ENCODE measurements at places on chromosomes 12 and 14.
A peak's percentile ranks its signal among the peaks of the same experiment; 100 is the strongest.

DNA sequence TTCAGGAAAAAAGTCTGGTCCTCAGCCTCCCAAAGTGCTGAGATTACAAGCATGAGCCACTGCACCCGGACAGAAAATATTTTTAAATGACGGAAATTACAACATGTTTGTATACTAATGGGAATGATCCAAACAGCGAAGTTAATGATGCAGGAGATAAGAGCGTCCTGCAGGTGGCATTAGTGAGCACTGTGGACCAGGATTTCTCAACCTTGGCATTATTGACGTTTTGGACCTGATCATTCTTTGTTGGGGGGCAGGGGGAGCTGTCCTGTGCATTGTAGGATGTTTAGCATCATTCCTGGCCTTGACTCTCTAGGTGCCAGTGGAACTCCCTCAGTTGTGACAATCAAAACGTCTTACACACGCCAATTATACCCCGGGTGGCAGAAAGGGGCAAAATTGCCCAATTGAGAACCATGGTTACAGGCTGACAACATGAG lies 34.1 kb downstream of the SCFD1 start:
- DNase-seq = no peak

DNA sequence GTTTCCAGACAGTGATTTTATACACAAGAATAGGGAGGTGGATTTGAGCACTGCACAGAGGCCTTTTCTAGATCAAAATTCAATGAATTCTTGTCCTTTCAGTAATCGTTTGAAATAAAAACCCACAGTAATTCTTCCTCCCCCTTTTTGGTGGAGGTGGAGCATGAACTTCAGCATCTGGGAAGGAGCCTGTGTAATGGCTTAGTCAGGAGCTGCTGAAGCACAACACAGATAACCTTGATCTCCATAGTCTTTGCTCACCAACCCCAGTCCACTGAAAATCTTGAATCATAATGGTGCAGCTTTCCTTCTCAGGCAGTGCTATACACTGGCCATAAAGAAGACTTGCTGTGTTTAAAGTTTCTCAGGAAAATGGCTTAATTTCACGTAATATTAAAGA lies 6.4 kb upstream of the TBPL2 start:
- peak; percentile 22 for DNase-seq

GRCh38 chr12:130636370-130636769 lies 79.7 kb downstream of the RIMBP2 start:
- no peak for DNase-seq

DNA sequence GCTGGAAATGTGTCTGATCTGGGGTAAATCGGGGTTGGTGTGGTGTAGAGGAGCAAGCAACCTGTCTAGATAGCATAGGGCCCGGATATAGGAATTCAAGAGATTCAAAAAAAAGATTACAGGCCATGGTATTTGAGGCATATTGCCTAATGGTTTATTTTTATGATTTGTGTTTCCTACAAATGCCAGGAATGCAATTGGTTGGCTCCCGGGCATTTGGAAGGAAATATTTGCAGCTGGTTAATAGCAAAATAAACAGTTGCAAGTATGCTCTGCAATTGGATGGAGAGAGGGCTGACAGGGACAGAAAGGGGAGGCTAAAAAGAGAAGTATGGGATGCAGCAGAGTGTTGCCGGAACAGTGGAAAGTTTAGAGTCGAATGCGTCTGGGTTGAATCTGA lies 315.6 kb upstream of the ATP2B1 start:
- DNase-seq = no peak

- DNase-seq = no peak
Measured at GRCh38 chr12:96822641-96823040, 84.4 kb upstream of the NEDD1 start.

DNA sequence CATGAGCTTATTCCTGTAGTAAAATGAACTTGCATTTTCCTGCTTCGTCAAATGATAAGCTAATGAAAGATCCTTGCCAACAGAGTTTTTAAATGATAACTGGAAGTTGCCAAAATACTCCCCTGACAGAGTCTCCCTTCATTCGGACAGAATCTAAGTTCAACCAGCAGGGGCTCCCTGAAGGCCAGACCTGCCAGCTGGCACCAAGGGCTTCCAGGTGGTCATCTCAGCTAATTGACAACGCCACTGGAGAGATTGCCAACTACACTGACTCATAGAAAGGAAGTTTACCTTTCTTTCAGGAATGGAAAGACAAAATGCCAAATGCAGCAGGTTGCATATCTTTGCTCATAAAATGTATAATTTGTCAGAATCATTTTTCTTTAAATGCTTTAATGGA lies 462.8 kb downstream of the GXYLT1 start:
- no peak for DNase-seq

DNA sequence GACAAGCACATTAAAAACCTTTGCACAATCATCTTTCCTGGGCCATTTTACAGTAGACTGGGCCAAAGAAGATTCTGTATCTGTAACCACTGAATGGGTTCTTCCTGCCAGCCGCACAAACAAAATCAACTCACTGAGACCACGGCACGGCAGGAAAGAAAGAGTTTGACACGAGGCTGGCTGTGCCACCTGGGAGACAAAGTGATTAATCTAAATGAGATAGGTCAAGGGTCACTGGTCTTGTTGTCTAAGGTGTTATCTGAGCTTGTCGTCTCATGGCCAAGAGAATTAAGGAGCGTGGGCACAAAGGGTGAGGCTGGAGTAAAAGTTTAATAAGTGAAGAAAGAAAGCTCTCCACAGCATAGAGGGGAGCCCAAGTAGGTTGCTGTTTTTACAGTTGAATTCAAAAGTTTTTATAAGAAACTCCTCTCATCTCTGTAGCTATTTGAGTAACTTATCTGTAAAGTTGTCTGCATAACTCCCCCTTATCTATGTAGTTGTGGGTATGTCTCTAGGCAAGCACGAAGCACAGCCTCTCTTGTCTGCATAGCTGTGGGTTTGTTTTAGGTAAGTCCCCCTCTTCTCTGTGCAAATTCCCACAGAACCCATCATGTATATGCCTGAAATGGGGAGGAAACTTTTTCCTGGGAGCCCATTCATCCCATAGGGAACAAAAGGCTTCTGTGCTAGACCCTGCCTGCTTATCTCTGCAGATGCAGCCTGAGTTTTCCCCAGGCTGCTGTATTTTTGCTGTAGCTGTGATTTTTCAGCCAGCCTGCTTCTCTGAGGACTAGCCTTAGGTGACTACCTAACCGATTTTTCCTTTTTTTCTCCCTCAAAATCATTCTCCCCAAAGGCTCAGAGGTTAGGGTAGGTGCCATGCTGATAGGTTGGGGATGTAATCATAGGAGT lies 1314.6 kb upstream of the TMEM132C start:
- DNase-seq = no peak

GRCh38 chr12:102948941-102949352 lies 8.5 kb upstream of the ASCL1 start:
- DNase-seq = no peak

- DNase-seq = no peak
Measured at GRCh38 chr12:106141452-106141851, 2.7 kb upstream of the NUAK1 start.

DNA sequence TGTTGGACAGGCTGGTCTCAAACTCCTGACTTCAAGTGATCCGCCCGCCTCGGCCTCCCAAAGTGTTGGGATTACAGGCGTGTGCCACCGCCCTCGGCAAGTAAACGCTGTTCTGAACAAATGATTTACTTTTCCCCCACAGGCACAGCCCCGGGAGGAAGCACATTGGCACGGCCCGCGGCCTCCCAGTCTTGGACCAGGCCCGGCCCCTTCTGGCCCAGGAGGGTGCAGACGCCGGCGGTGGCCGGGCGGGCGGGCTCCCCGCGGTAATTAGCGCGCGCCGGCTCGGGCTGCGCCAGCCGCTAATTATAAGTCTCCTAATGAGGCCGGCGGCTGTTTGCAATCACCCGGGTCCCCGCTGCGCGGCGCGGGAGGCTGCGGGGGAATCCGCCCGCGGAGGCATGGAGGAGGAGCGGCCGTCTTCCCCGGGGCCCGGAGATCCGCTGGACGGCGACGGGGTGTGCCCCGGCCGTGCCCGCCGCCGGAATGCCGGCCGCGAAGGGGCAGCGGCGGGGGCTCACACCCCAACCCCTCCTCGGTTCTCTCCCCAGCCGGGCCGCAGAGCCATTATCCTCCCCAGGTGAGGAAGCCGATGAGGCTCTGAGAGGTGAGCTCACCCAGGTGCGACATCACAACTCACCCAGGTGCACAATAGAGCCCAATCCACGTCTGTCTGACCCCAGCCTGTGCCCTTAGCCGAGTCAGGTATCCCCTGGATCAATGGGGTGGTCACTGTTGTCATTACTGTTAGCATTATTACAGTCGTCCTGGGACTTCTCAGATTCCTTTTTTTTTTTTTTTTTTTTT lies 3.3 kb upstream of the POP5 start:
- DNase-seq = no peak

- no peak for DNase-seq
Measured at GRCh38 chr14:54538055-54538454, 28.3 kb downstream of the CGRRF1 start.

DNA sequence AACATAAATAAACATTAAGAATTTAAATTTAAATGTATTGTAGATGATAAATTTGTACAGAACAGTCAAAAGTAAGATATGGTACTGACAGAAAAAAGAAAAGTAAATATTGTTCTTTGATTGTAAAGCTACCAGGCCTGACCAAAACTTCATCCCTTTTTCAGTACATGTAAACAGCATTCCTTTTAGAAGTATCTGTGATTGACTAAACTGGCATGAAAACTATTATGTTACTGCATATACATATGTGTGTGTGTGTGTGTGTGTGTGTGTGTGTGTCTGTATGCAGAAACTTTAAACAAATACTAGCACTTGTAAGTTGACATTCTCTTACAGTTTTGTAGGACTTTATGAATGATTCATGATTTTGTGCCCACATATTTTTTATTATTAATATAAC lies 270.9 kb downstream of the C12orf50 start:
- DNase-seq = no peak

DNA sequence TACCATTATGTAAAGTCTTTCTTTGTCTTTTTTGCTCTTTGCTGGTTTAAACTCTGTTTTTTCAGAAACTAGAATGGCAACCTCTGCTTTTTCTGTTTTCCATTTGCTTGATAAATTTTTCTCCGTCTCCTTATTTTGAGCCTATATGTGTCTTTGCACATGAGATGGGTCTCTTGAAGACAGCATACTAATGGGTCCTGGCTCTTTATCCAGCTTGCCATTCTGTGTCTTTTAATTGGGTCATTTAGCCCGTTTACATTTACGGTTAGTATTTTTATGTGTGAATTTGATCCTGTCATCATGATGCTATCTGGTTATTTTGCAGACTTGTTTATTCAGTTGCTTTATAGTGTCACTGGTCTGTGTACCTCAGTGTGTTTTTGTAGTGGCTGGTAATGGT lies 207.9 kb upstream of the TMEM260 start:
- no peak for DNase-seq

GRCh38 chr12:5622280-5622679 lies 190.4 kb downstream of the NTF3 start:
- no peak for DNase-seq

DNA sequence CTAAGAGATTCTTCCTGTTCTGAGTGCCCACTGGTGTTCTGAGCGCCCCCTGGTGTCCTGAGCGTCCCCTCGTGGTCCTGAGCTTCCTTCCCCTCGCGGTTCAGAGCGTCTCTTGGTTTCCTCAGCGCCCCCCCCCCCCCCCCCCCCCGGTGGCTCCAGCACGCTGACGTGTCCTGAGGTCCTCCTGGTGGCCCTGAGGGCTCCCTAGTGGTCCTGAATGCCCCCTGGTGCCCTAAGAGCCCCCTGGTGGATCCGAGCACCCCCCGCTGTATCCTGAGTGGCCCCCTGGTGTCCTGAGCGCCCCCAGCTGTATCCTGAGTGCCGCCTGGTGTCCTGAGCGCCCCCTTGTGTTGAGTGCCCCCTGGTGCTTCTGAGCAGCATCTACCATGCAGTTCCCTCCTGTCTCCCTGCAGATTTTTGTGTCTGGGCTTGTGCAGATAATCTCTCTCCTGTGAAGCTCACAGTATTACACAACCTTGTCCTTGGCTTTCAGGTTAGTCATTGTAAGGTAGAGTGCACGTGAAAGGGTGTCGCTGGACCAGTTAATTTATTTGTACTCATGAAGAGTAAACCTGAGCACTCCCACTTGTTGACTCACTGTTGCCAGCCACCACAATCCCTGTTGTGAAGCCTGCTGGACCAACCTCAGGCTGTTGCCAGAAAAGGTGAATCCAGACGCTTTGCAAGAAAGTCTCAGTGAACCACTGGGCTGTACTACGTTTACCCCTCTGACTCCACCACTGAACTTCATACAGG lies 1168.4 kb downstream of the TMEM121 start:
- no peak for DNase-seq

All from T1000 (cell line).